ENCODE measurements at places on chromosomes 1 and 21. TPM values are rescaled to one million over a fixed set of nuclear protein-coding genes. Genes with fewer than 3 reads are reported as not detected.

TFF3 gene
- polyA plus RNA-seq, result 3.0 TPM

F11R gene
- 7.4 TPM for polyA plus RNA-seq

AIM2 gene
- polyA plus RNA-seq, result 0.04 TPM

NEXN gene
- polyA plus RNA-seq, result 430 TPM

SFN gene
- polyA plus RNA-seq, result 0.42 TPM

DNA sequence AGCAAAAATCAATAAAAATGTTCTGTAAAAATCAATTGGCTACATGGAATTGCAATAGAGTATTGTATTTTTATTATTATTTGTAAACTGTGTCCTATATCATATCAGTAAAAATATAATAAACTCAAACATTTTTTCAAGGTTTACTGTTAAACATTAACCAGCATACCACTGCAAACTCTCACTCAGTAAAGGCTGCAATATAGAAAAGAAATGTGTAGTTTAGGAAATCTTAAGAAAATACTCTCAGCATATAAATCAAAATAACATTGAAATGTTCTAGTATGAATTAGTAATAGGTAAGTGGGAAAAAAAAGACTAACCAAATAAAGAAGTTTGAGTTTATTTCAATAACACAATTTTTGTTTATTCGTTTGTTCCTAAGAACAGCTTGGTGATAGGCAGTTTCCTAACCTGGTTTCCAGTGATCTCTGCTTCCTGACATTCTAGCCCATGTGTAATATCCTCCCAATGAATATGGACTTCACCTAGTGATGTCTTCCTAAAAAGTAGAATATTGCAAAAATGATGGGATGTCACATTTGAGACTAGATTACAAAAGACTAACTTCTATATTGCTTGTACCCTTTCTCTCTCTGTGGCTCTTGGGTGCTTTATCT lies 870.1 kb downstream of the BRINP3 start:
- no peak for DNase-seq

GRCh38 chr1:10819198-10819901 lies 22.9 kb upstream of the CASZ1 start:
- DNase-seq, result no peak

GRCh38 chr1:175277783-175278733 lies 85.5 kb upstream of the KIAA0040 start:
- DNase-seq, result no peak

- no peak for DNase-seq
Measured at GRCh38 chr1:156899956-156900718, 6.6 kb downstream of the PEAR1 start.

CASQ2 gene
- 563 TPM for polyA plus RNA-seq

- DNase-seq, result no peak
Measured at GRCh38 chr1:172219966-172220365, 200.5 kb upstream of the C1orf105 start.

DNA sequence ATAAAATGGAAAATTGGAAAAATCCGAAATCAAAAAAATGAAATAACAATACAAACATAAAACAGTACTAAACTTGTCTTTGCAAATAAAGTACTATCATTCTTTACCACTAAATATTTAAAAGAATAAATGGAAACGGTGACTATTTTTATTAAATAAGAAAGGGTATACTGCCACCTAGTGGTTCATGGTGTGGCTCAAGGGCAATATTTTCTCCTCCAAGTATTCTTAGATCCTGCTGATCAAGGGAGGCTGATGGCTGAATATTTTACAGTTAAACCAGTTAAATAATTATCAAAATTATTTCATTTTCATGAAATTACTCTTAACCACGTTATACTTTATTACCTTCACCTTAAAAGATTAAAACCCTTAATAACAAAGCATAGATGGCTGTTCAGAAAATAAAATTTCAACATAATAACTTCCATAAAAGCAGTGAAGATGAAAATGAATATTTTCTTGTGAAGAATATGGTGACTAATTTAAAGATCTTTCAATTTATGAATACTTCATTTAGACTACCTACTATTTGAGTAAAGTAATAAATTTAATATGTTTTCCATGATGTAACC lies 1793.9 kb downstream of the NCAM2 start:
- DNase-seq, result no peak

DNA sequence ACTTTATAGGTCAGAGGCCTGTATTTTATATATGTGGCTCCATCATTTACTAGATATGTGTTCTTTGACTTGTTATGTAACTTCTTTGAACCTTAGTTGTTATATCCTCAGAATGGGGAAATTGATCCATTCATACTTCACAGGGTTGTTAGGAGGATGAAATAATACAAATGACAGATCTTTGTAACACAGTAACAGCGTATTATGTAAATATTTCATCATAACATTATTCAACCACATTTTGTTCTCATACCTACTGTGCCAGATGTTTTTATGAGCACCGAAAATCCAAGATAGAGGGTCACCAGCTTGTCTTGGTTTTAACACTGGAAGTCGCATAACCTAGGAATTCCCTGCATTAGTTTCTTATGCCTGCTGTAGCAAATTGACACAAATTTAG lies 3.3 kb downstream of the SUCO start:
- DNase-seq, result no peak

S100A14 gene
- polyA plus RNA-seq, result 4.4 TPM

DNA sequence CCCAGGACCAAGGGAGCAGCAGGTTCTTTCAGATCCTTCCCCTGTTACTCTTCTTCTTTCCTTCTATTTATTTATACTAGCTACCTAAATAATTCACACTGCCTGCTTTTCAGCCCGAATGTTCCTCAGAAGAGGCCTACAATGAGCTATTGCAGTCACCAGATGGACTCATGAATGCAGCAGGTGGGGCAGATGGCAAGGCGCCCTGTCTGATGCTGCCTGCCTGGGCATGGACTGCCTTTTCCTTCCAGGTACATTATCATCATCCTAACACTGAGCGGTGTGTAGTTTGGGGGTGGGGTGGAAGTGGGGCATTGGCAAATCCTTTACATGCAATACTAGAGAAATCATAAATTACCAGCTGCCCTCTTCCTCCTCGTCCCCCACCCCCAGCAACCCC lies 17.6 kb downstream of the ESRRG start:
- no peak for DNase-seq

GRCh38 chr1:27503033-27503432 lies 13.1 kb upstream of the WASF2 start:
- no peak for DNase-seq

JUN gene
- polyA plus RNA-seq, result 133 TPM

GRCh38 chr1:202276920-202277319 lies 64.8 kb downstream of the UBE2T start:
- DNase-seq, result no peak

GRCh38 chr1:172646653-172647052 lies 12.2 kb upstream of the FASLG start:
- DNase-seq, result no peak

PTPRF gene
- 4.0 TPM for polyA plus RNA-seq

RGSL1 gene
- not detected for polyA plus RNA-seq

GRCh38 chr1:180588121-180588520 lies 29.4 kb downstream of the OVAAL start:
- no peak for DNase-seq

DNA sequence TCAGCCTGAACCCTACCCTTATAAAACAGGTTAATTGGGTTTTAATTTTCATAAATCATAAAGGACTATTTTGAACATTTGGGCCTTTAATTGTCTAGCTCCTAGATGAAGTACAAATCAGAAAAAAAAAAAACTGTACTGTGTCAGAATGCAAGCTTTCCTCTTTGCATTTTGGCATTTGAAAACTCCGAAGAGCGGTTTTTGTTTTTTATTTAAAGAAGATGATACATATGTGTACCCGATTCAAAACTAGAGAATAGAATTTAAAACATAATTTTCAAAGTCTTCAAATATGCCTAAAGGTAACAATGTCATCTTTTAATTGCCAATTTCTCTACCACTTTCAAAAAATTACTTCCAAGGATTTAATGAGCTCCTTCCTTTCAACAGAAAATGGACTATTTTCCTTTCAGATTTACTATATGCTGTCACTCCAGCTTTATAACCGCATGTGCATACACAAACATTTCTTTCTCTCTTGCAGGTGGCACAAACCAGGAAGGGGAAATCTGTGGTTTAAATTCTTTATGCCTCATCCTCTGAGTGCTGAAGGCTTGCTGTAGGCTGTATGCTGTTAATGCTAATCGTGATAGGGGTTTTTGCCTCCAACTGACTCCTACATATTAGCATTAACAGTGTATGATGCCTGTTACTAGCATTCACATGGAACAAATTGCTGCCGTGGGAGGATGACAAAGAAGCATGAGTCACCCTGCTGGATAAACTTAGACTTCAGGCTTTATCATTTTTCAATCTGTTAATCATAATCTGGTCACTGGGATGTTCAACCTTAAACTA lies 33.7 kb downstream of the MRPL39 start:
- no peak for DNase-seq

DIO1 gene
- not detected for polyA plus RNA-seq

PTPRC gene
- polyA plus RNA-seq, result 2.6 TPM

BCL2L15 gene
- 0.01 TPM for polyA plus RNA-seq

GUCA2A gene
- not detected for polyA plus RNA-seq

DNA sequence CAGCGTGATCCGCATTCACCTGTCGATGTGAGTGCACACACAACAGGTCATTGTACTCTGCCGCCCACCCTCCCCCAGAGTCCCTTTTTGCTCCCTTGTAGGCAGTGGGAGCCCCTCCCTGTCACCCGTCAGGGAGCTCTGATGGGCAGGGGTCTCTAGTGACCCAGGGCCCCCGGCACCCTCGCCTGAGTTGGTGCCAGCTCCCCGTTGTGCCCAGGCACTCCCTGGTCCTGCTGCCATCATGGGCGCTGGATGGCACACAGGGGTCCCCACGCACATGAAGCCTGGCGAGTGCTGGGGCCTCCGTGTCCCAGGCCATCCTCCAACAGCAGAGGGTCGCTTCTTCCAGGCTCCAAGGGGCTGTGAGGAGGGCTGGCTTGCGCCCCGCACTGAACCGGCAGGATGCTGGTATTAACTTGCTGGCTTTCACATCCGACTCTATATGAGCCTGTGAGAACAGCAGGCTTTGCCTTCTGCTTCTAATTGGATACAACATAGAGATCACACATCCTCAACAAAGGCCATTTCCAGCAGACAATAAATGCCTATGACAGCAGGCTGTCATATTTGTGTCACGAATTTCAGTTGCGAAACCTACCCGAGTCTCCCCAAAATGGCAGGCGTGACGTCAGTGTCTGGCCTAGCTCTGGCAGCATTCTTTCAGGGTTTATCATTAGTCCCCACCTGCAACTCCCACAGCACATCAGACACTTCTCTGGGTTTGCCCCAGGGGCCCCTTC lies 35.4 kb downstream of the KIAA1614 start:
- DNase-seq, result no peak

DNA sequence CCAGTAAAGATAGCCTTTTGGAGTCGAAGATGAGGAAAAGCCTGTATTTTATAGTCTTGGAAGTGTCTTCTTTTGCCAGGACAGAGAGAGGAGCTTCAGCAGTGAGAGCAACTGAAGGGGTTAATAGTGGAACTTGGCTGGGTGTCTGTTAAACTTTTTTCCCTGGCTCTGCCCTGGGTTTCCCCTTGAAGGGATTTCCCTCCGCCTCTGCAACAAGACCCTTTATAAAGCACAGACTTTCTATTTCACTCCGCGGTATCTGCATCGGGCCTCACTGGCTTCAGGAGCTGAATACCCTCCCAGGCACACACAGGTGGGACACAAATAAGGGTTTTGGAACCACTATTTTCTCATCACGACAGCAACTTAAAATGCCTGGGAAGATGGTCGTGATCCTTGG lies at the start of gene VCAM1:
VCAM1 (plus strand) TSS at position 253 of the 400 bp plus-strand sequence; CDS start at position 372, 119 bp downstream.
- DNase-seq, result no peak

GRCh38 chr1:84376000-84376910 lies 22.0 kb upstream of the DNASE2B start:
- no peak for DNase-seq

- DNase-seq, result no peak
Measured at GRCh38 chr1:117120774-117121588, 568 bp downstream of the TRIM45 start.

- no peak for DNase-seq
Measured at GRCh38 chr1:3417082-3417739, 37.3 kb upstream of the ARHGEF16 start.

GOLT1A gene
- not detected for polyA plus RNA-seq

DNA sequence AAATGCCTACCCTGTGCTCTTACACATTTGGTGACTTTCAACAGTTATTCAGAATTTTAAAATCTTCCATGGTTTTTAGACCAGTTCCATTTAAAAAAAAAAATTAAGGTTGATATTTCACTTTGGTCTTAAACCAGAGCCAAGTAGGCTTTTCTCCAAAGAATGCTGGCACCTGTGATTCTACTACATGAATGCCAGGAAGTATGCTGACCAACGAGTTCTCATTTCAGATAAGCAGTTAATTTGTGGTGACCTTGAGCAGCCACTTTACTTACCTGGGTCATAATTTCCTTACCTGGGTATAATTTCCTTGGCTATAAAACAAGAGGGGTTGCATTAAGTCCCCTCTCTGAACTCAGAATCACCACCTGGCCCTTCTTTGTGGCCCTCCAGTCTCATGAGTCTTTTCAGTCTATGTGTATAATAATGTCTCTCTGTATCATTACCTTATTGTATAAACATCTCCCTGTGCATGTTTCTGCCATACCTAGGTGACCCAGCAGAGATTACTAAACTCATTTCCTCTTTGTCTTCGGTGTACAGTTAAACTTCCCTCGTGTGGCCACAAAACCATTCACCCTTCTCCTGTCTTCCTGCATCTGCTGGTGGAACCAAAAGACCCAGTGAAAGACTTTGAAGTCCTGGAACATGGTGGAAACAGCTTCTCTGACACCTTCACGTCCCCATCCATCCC lies 139.1 kb upstream of the DPT start:
- no peak for DNase-seq

ODF2L gene
- 14.0 TPM for polyA plus RNA-seq

DNA sequence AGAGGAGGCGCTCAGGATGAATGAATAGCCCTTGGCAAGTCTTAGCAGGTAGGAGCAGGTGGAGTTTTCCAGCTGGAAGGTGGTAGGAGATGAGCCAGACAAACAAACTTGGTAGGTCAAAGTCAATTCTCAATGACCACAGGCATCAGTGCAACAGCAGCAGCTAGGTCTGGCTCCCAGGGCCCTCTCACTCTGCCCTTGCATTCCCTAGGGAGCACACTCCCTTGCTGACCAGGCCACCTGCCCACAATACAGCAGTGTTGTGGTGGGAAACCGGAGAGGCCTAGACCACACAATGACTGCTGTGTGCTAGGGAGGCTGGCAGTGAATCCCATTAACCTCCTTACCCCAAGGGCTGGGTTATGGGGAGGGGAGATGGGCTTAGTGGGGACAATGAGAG lies 13.0 kb upstream of the PAQR6 start:
- no peak for DNase-seq

HES3 gene
- not detected for polyA plus RNA-seq

- no peak for DNase-seq
Measured at GRCh38 chr21:35945089-35945671, 115.1 kb downstream of the SETD4 start.

- DNase-seq, result no peak
Measured at GRCh38 chr1:16043521-16043920, at the start of gene CLCNKB. TSS of gene CLCNKB (plus strand) at chr1:16043782. CDS start at chr1:16044493, 711 bp downstream.

DYNLT5 gene
- 3.1 TPM for polyA plus RNA-seq

DNA sequence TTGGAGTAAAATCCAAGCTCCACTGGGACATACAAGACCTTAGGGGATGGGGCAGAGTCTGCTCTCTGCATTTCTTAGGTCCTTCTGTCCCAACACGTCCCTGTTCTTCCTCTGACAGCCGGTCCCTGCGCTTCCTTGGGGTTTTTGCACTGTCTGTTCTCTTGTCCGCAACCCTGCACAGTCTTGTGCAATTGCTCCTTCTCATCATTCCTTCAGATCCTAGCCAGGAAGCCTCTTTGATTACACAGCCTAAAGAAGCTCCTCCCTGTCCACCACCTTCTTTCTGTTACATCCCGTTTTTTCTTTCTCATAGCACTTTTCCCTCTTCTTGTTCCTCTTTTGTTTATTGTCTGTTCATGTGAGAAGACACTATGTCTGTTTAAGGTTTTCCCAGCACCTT lies 19.9 kb downstream of the ACOT11 start:
- DNase-seq, result no peak

All from heart left ventricle (tissue), 16 donors.